ENCODE measurements at places on chromosomes 5 and 9.

DNA sequence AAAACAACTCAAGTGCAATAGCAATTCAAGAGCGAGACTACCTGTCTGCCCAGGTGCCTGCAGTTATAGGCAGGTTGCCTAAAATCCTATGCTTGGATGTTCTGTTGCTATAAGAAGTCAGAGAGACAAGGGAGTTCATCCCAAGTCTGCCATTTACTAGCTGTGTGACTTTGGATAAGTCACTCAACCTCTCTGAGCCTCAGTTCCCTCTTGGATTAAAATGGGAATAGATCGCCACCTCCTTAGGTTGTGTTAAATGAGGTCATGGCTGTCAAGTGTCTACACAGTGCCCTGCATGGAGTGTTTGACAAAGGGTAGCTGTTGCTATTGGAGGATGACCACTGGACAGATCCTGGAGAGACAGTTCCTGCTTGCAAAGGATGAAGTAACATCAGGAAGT, 1.3 kb upstream of the ZBTB34 start:
- DNase-seq = no peak

DNA sequence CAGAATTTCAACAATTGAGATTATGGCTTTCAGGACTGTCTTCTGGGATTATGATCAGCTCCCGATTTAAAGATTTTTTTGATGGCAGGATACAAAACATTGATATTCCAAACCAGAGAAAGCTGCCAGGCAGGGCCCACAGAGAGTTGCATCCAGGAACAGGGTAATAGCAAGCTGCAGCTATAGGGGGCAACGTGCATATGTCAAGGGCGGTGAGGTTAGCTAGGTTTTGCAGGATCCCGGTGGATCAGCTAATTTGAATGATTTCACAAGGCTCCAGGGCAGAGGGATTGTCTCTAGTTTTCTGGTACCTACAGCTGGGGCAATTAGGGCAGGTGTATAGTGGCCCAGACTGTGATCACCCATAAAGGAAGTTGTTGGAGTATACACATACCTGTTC, 339.4 kb downstream of the CHSY3 start:
- no peak for DNase-seq

- no peak for DNase-seq
Observed at GRCh38 chr9:77495834-77496671, 152.1 kb downstream of the GNA14 start.

DNA sequence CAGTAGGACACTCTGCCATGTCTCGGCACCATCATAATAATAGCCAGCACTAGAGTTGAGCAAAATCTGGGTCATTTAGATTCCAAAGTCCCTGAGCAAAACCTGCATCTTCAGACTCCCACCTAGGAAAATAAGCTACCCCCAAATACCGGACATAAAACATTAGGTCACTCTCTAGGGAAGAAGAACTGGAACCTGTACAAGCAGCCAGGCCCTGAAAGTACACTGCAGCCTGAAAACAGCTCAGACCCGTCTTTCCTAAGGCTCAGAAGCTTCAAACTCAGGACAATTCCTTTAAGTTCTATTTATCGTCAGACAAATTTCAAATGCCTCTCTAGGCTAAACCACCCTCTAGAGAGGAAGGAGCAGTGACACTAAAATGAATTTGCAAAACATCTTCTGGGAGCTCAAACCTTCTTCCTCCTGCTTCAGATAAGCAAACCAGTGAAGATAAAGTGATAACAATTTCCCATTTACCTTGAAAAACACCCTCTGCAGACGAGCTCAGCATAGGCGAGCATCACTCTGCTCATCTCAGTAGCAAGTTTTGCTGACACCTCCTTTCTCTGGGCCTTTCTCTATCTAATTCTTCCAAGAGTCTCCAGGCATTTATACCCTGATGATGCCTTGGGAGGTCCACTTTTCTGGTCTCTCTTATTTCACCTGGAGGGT, 34.0 kb downstream of the ADAM19 start:
- no peak for DNase-seq

DNA sequence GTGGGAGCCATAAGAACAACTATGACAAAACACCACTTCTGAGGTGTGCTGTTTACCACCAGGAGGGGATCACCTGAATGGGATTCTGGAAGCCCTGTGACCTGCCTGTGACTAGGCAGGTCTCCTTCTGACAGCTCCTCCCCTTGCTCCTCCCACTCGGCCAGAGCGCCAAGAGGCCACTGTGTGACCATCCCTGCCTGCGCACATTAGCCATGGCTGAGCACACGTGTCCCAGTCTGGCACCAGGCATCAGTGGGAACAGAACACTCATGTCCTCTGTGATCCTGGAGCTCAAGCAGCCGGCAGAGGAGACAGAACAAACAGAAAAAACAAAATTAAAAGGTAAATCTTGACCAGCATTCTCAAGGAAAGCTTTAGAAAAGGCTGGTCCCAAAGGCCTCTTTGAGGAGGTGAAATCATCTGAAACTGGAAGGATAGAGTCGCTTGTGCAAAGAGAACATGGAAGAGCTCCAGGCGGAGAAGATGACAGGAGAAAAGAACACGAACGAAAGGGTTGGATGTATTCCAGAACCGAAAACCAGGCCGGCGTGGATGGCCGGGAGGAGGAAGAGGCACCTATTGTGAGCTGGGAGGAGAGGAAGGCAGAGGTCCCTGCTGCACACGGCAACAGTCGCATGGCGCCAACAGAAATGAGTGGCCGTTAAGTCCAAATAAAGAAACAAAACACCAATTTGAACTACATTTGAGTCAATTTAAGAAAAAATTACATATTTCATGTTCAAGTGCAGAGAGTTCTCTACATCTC, 5.1 kb downstream of the MED10 start:
- DNase-seq = no peak

DNA sequence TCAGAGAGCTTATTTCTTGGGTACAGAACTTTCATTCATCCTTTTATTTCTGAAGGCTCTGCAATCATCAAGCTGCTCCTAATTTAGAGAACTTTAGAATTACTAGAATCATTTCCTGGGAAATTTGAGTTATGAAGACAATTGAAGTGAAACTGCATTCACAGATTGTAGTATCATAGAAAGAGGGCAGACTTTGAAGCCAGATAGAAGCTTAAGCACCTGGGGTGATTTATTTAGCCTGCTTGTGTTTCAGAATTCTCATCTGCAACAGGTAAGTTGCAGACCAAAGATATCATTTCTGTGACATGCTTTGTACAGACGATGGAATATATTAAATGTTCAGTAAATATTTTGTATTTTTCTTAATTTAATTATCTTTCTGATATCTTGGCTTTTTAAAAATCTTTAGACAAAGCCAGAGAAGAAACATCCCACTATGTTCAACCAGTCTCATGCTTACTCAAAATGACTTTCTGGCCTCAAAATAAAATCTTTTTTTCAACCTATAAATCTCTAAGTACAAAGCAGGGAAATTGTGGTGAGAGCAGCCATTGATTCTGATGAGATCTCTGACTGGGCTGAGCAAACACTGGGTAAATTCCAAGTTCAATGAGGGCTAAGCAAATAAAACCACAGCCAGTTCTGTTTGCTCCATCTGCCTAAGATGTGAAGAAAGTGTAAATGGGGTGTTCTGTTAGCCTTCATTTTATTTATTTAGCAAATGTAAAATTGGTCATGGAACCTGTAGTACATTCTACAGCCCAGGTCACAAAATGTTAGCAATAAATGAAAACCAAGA, 264.7 kb upstream of the CCNG1 start:
- no peak for DNase-seq

GRCh38 chr9:79581794-79582193, 10.0 kb downstream of the TLE4 start:
- no peak for DNase-seq

GRCh38 chr9:117234103-117234502, 180.8 kb downstream of the ASTN2 start:
- DNase-seq = no peak

DNA sequence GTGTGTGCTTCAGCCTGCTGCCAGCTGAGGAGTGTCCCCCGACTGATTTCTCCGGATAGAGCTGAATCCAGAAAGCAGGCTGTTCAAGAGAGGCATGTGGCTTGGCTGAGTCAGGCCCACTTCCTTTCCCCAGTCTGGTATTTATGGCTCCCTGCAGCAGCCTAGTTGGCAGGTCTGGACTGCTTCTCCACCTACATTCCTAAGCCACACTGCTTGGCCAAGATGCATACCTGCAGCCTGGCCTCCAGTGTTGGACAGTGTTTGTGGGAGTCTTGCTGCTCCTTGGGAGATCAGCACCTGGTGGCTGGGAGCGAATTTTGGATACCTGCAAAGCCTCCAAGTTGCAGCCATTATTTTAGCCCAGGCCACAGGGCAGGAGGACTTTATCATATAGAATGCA, 670.8 kb downstream of the ACTL7B start:
- no peak for DNase-seq

GRCh38 chr9:70444904-70445303, 30.4 kb upstream of the KLF9 start:
- DNase-seq = no peak

- DNase-seq = no peak
Observed at GRCh38 chr5:75601996-75602395, 9.3 kb upstream of the ANKDD1B start.

DNA sequence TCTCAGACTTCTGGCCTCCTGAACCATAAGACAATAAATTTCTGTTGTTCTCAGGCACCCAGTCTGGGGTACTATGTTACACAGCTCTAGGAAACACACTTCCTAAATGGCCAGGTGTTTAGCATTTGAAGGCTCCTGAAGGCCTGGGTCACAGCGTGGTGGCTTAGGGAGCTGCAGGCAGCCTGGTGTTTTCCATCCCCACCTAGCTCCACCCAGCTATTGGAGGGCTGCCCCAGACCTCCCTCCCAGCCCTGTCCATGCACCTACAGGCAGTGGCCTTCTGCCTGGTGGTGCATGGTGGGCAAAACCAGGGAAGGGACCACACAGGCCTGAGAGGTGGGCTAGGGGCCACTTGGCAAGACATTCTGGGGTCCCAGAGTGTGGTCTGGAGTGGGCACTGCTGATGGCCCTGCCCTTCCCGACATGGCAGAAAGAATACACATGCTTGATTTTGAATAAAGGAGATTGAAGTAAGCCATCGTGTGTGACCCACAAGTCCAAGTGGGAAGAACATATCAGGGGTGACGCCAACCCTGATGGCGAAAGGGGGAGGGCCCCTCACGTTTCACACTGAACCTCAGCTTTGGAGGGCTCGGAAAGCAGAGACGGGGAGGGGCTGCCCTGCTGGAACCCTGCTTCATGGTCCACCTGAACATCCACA, 1.3 kb upstream of the SUSD3 start:
- no peak for DNase-seq

GRCh38 chr9:82467436-82467835, 478.9 kb downstream of the SPATA31D1 start:
- no peak for DNase-seq

DNA sequence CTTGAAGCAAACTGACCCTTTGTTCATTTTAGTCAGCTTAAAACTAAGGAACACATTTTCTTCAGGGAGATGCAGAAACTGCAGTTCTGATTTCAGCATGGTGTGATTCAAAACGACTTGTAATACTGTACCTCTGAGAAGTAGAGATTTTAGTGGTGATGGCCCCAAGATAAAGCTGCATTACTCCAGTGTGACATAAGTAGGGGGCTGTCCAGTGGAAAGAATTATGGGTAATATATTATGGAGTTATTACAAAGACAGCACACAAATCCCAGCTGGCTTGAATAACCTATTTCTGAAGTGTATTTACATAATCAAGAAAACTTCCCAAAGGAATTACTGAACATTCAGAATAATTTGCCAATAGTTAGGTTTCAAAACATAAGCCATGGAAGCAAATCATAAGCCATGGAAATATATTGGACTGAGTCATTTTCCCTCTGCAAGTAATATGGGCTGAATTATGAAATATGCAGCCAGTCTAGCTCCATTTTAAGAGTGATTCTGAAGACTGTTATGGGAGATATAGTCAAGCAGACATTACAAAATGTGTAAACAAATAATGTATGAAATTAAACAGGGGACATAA, 133.7 kb upstream of the FBXL17 start:
- no peak for DNase-seq

DNA sequence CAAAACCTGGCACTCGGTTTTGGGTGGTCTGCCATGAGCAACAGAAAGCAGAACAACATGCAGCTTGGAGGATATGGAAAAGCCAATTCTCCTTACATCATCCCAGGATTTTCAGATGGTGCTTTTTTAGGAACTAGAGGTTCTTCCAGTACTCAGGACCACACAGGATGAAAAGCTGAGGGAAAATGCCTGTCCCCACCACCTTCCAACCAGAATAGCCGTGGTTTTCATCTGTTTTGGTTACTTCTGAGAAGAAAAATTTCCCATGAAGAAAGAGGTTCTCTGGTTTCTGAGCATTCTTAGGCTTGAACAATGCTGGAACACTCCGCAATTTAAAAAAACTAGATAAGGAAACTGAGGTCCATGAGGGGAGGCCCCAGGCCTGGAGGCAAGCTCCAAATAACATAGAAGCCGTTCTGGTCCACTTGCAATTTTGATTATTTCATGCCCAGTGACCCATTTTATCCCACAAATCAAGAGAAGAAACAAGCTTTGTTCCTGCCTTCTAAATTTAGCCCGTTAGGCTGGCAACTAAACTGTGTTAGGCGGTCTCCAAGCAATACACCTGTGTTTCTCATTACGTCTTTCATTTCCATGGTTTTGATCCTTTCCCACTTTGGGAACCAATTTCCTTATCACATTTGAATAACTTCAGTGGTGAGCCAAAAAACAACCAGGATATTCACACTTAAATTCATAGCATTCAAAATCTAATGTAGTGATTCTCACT, 79.2 kb upstream of the SPIN1 start:
- no peak for DNase-seq

- DNase-seq = no peak
Observed at GRCh38 chr5:133534566-133534965, 77.8 kb downstream of the FSTL4 start.

DNA sequence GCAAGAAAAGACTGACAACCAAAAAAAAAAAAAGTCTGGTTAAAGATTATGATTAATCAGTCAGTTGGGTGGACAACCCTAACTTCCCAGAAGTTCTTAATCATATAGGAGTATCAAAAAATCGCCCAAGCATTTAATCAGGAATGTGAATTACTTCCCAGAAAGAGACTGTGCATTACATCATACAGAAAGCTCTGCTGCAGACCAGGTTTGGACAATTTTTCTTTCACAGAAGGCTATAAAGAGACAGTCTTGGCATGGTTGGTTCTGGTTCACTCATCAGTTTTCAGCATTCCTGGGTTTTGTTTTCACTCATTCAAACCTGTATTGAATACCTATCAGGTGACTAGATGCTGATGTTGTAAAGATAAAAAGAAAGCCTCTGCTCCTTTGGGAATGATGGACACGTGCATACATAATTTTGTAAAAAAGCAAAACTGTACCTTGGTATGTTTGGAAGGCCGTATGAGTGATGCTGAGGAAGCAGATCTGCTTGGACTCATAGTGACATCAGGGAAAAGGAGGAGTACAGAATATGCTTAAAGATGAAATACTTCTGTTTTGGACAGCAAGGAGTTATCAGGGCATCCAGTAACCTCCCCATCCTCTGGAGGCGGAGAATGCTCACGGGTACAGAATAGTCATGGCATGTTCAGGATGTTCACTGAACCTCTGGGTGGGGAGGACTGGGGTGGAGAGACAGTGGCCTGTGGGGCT, 178.4 kb downstream of the GNA14 start:
- no peak for DNase-seq

- no peak for DNase-seq
Observed at GRCh38 chr9:14660721-14661120, 32.5 kb downstream of the ZDHHC21 start.

- DNase-seq = peak; percentile 4
Observed at GRCh38 chr9:125189011-125189360, 617 bp downstream of the PPP6C start.

- no peak for DNase-seq
Observed at GRCh38 chr9:69470186-69470977, 145.4 kb downstream of the ENTREP1 start.

Data from NCI-H345 (cell line).